ENCODE measurements at places on chromosomes 6 and 20.

GRCh38 chr20:16412906-16413305, 160.3 kb downstream of the KIF16B start:
- DNase-seq = no peak

DNA sequence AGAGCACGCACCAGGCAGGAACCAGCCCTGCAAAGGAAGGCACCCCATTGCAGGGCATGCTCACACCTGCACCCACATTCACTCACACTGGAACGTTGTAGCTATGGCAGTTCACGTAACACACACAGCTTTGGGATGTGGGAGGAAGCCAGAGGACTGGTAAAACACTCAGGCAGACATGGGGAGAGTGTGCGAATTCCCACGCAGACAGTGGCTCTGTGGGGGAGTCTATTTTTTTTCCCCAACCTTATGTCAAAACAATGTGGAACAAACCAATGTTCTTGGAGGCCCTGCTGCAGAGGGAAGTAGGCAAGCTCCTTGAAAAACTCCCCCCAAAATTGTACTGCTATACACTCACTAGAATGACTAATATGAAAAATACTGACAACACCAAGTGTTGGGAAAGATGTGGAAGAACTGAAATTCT, 91.0 kb downstream of the PPP1R14C start:
- DNase-seq = no peak

DNA sequence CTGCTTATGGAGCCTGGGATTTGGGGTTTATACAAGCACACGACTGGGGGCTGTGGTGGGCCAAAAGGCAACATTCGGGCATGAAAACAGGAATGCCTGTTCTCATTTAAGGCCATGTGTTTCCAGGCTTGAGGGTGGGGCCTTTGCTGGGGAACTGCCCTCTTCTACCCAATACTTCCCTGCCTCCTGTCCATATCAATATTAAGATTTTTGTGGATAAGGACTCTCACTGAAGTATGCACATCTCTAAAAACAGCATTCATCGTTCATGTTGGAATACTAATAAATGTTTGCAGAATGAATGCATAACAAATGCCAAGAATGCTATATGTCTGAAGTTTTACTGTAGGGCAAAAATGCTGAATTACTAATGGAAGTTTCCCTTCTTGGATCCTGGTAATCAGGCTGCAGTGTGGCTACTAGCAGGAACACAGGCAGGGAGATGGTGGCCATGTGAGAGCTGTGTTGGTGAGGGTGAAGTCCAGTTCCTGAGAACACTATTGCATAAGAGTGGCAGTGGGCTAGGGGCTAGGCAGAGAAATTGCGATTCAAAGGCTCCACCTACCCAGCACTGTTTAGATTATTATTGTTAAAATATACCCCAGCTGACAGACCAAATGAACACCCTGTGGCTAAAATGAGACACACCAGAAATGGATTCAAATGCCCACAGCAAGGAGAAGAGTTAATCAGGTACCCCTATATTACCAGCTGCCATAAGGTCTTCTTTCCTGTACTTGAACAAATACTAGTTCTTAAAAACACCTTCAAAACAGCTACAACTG, 644.3 kb downstream of the EPM2A start:
- DNase-seq = no peak

GRCh38 chr6:26309731-26310142, 55.3 kb upstream of the BTN3A2 start:
- DNase-seq = no peak

GRCh38 chr20:8005575-8006366, 13.8 kb downstream of the TMX4 start:
- no peak for DNase-seq

DNA sequence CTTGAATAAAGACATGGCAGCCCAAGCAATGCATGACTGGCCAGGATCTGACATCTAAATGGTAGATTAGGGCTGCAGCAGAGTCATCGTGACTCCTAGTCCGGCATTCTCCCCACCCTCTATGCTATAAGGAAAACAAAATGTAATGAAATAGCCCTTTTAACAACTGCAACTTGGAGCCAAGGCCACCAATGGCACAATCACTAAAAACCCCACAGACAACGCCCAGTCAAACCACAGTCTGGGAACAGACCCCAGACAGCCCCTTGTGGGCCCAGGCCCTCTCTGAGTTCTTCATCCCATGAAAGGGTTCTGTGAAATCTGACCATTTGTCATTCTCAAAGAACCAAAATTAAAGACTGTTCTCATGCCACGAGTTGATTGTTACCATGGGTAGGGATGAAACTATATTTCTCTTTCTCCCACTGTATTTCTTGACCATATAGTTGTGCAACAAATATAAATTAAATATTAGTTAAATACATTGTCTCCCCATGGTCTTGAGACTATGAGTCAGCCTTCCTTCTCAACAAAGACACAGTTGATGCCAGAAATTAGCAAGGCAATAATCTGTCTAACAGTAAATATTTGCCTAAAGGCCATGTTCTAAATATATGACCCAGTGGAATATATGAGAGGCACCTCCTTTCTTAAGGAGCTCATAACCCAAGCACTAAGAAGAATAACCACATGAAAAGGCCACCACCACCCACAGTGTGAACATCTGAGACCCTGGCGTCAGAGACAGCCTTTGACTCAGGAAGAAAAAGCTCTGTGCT, 85.6 kb upstream of the SSTR4 start:
- DNase-seq = no peak

- DNase-seq = no peak
These were observed 15.8 kb downstream of the TRAPPC3L start for GRCh38 chr6:116529466-116530290.

GRCh38 chr6:29845405-29846006, 17.9 kb downstream of the HLA-G start:
- DNase-seq = no peak

DNA sequence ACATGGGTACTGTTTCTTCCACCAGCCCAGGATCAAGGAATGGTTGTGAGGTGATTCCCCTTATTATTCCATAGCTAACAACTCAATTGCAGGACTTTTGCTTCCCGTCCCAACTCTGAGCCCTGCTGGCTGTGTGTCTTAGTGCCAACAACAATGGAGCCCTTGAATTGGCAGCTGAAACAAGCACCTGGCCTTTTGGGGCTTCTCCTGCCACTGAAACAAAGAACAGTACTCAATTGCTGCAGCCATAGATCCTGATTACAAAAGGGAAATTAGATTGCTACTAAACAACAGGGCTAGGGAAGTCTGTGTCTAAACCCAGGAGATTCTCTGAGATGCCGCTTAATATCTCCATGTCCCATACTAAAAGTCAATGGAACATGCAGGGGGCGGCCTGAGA, 61.3 kb upstream of the CARMIL1 start:
- no peak for DNase-seq

DNA sequence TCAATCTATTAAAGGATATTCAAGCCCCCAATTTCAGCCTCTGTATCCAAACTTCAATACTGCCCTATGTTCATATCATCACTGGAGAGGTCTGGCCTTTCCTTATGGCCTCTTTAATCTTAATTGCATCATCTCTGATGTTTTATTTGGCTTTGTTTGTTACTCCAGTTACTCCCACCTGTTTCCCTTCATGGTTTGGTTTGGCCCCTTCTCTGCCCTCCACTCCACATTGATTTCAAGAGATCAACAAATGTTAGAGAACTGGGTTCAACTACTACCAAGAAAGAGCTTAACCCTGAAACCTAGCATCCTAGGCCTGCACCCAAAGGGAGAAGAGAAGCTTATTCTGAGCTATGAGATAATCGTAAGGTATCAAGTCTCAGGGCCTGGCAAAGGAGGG, 221.6 kb downstream of the LAMA2 start:
- DNase-seq = no peak

DNA sequence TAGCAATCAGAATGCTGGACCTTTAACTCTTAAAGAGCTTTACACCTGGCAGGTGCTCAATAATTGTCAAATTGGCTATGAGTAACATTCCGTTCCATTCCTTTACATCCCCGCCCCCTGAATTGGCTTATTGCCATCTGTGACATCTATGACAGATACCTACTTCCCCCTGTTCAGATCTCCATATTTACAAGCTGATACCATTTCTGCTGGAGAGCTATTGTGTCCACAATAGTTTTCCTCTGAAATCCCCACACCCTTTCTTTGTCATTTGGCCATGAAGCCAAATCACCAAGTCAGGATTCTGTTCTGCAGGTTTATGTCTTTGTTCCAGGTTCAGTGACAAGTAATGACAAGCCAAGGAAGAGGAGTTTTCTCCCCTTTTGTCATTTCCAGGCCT, 3.2 kb downstream of the CDH26 start:
- no peak for DNase-seq

DNA sequence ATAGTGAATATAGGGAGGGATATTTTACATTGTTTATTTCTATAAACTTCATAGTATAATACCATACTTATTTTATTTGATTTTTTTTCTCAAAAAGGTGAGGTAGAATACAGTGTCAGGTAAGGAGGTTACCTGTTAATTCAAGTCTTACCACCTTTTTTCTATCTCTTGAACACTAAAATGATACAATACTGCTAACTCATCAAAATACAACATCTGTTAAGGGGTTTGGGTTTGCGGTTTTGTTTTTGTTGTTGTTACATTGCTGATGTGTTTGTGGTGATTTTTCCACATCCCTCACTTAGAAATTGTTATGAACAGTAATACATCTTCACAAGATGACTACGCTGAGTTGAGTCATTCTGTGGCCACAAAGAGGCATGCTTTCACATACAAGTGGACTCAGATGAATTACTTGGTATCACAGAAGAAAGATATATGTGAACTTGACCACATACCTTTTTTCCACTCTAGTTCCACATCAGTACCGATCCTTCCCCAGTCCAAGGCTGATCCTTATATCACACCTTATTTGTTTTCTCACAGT, 139.4 kb upstream of the ID4 start:
- DNase-seq = no peak

DNA sequence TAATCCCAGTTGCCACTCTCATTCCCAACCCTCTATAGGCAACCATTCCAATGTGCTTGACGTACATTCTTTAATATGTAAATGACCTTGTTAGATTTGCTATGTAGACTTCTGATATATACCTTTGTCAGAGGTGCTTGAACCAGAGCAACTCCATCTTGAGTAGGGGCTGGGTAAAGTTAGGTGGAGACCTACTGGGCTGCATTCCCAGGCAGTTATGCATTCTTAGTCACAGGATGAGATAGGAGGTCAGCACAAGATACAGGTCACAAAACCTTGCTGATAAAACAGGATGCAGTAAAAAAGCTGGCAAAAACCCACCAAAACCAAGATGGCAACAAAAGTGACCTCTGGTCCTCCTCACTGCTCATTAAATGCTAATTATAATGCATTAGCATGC, 8.3 kb upstream of the HM13 start:
- no peak for DNase-seq

DNA sequence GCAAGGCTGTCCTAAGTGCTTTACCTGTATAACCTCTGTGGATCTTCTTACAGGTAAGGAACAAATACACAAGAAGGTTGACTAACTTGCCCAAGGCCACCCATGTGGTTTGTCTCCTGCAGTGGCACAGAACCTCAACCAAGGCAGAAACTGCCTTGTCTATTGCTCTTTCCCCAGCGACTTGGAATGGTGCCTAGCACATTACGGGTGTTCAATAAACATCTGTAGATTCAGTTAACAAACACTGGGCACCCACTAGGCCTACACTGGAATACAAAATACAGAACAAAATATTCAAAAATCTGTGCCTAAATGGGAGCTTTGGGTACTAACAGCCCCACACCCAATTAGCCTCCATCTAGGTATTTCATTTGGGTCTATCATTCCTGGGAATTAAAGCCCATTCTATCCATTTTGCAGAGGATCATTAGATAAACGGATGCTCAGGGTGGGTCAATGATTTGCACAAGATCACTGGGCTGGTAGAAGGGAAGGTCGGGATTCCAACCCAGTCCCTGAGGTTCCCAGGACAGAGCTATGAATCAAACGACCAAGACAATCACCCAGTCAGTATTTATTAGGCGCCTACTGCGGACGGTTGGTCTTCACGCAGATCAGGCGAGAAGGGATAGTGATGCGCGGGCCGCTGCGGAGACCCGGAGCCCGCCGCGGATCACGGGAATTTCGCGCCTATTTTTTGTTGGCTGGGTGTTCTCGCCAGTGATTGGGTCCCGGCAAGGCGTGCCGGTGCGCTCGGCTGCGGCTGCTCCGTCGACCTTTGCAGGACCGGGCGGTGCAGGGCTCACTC, at the start of gene STK35:
STK35 (plus strand) TSS at position 771 of the 808 bp plus-strand sequence. CDS start 55 bp downstream, outside the sequence.
- DNase-seq = peak; percentile 80

DNA sequence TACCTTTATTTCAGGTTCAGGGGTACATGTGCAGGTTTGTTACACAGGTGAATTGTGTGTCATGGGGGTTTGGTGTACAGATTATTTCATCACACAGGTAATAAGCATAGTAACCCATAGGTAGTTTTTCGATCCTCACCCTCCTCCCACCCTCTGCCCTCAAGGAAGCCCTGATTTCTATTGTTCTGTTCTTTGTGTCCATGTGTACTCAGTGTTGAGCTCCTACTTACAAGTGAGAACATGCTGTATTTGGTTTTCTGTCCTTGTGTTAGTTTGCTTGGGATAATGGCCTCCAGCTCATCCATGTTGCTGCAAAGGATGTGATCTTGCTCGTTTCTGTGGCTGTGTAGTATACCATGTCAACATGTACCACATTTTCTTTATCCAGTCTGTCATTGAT, 66.0 kb downstream of the STK4 start:
- DNase-seq = no peak

GRCh38 chr20:20480689-20481088, 112.8 kb downstream of the INSM1 start:
- no peak for DNase-seq

DNA sequence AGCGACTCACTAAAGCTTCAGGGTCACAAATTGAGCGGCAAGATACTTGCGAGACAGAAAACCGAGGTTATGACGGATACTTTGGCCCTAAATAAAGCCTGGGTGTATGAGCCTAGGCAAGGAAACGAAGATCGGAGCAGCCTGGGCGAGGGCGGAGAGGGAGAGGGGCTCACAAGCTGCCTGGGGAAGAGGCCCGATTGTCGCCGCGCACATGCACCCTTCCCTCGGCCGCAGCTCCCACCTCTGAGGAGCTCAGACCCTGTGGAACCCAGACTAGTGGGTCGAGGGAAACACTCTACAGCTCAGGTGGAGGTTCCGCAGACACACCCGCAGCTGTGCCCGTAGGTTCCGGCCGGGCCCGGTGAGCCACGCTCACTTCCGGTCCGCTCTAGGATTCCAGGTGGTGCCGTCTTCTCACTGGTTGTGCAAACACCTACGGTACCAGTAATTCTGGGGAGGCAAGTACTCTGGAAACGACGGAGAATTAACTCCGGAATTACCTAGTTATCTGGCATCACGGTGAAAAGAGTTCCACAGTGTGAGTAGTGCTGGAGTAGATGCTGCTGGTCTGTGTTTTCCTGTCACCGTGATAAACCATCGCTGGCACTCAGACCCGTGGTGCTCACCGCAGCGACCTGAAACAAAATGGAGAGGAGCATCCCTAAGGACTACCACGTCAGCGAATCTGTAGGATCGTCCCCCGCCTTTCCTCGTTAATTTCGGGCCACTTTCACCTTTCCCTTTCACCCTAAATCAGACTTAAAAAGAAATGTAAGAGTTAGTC, 61.5 kb downstream of the GPX5 start:
- peak; percentile 78 for DNase-seq

DNA sequence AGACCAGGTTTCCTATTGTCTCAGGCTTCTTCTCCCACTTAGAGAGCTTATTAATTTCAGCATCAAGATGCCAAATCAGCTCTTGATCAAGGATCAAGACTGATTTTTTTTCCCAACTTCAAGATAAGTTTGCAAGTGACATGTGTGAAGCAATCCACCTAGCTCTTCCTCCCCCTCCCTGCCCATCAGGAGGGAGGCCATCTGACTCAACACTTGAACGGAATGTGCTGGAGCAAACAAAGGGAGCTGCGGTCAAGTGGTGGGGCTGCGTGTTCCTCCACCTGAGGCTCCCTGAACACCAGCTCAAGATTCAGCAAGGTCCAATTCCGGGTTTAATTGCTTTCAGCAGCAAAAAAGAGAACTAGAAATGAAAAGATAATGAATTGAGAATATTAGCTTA, 38.7 kb downstream of the TTI1 start:
- no peak for DNase-seq

All from left forelimb (tissue), 1 donor.